ENCODE measurements at places on chromosomes 1 and 21.

GRCh38 chr1:189726806-189727205 is 750.9 kb downstream of the BRINP3 start:
- DNase-seq = no peak

DNA sequence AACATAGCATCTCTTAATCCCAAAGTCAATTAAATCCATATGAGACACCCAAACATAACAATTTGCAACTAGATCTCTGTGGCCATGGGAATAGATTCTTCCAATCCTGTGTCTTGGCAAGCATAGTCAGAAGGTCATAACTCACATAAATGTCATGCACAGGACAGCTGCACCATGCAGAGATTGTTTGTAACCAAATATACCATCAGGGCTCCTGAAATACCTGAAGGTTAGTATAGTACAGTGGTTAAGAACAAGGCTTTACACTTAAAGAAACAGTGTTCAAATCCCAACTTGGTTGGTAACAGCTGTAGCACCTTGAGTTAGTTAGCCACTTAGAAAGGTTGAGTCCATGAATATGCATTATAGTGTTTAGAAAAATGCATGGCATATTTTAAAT is 82.6 kb upstream of the CCDC190 start:
- DNase-seq = no peak

GRCh38 chr1:112337028-112337531 is 58.9 kb upstream of the CTTNBP2NL start:
- no peak for DNase-seq

DNA sequence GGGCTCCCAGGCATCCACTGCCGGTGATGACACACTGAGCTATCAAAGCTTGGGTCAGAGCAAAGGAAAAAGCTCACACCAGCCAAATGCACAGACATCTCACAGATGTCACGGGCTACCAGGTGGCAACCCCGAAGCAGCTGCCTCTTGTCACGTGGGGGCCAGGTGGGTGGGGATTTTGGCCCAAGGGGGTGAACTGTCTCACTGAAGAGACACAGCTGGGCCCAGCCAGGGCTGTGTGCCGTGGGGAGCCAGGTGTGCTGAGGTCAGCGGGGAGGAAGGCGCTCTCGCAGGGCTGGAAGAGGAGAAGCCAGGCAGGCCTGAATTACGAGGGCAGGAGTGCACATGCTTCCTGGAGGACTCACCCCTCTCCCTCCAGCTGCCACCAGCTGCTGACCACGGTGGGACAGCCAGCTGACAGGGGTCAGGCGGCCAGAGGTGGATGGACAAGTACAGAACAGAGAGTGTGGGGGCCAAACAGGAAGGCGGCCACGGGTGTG is 32.4 kb downstream of the KCNN3 start:
- DNase-seq = no peak

- no peak for DNase-seq
Observed at GRCh38 chr1:24644100-24644384, 940 bp downstream of the SRRM1 start.

Measured in CD4-positive, alpha-beta T cell treated with Interleukin-15 for 4 hours (primary cell).